Occipital lobe (tissue), 3 donors: ENCODE measurements at places on chromosomes 5 and 9.

DNA sequence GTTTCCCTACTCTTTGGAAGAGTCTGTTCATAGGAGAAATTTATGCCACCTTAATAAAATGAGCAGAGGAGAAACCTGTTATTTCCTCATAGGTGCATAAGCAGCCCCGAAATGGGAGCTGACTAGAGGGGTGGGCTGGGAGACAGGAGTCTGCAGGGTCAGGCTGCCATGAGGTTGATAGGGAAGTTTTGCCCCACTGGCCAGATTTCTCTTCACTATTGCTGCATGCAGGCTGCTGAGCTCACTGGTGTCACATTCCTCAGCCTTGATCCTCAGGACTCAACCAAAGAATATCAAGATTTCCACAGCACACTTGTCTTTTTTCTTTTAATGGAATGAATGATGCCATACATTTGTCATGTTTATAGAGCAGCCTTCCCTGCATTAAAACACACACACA lies 60.7 kb downstream of the BHMT start:
- DNase-seq, result no peak

DNA sequence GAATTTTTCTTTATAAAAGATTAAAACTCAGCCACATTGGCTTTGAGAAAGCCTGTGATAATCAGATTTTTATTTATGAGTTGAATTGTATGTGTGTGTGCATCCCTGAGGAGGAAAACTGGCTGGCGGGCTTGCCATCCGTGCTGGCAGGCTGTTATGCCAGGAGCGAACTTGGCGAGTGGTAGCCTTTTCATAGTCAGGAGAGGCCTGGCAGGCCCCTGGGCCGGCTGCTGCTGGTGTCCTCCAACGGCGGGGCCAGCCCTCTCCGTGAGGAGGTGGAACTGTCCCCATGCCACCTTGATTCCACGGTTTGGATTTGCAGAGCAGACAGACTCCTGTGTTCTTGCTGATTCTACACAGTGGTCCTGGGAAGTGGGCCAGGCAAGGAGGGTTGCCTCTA lies 43.3 kb downstream of the ZNF618 start:
- no peak for DNase-seq

GRCh38 chr5:179827680-179828079 lies 7.0 kb downstream of the SQSTM1 start:
- no peak for DNase-seq

DNA sequence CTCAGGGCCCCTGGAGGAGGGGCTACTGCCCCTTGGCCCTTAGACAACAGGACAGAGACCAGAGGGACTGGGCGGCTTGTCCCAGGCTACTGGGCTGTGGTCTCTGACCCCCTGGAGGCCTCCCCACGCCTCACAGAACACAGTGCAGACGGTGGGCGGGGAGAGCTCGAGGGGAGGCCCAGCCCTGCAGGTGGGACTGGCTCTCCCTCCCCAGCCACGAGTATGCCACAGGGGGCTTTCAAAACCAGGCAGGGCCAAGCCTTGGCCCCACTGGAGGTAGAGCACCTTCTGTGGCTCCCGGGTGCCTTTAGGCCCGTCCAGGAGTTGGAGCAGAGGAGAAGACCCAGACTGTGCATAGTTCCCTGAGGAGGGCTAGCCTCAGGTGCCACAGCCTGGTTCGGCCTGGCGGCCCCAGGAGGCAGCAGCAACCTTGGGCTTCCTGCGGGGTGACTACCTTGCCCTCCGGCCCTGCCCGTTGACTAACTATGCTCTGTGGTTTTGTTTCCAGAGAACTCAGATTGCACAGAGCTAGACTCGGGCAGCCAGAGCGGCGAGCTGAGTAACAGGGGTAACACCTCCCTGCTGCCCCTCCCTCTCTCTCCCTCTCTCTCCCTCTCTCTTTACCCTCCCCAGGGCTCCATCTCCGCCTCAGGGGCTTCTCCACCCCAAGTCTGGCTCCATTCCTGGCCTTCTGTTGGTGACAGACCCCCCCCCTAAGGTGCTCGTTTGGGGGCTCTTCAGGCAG lies 15.5 kb downstream of the CARD19 start:
- no peak for DNase-seq

GRCh38 chr5:122262103-122262502 lies 49.9 kb upstream of the SNCAIP start:
- no peak for DNase-seq

- no peak for DNase-seq
Measured at GRCh38 chr5:101009758-101010519, 106.9 kb upstream of the ST8SIA4 start.

DNA sequence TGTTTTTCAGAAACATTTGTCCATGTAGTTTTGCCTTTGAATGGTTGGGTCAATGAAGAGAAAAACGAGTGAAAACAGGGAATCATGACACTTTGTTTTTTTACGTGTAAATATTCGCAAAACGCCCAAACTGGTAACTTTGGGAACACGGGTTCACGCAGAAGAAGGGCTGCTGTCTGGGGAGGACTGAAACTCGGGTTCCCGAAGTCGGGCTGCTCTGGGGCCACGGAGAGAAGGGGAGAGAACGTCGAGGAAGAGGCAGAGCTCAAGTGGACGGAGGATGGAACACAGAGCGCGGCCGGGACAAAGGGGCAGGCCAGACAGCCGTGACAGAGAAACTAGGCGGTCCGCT lies 478 bp upstream of the SETD9 start:
- no peak for DNase-seq

GRCh38 chr9:89185980-89186379 lies 7.4 kb upstream of the SHC3 start:
- no peak for DNase-seq

DNA sequence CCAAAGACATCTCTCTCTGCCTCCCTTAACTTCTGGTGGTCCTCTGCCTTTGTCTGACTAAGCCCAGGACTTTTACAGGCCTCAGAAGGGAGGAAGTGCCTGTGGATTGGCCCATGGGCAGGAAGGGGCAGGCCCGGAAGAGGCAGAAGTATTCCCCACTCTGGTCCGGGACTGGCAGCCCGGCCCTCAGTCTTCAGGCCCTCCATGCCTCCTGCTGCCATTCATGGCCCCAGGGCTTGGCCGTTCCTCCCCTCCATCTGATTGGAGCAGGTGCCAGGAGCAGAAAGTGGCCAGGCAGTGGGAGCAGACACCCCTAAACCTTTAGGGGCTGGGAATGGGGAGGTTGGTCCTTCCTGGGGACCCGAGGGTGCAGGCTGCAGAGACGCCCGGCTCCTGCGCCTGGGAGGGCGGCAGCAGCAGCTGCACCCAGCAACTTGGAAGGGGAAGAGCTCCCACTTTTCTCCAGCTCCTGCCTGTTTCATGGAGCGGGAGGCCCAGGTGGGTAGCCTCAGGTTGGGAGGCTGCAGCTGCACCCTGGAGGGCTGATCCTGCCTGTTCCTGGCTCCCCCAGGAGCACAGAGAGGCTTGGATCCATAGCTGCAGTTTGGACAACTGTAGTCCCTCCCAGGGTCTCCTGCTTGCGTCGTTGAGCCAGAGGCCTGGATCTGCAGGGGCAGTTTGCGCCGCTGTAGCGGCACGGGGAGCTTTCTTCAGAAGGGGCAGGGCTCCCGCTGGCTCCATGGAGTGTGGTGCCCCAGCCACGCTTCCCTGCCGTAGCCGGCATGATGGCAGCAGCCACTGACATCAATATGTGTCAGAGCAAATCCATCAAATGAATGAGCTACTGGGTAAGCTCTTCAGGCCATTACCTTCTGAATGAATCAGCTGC lies 661.5 kb upstream of the NUDT12 start:
- DNase-seq, result no peak
